ENCODE measurements at places on chromosomes 2 and 18. TPM values are rescaled to one million over a fixed set of nuclear protein-coding genes. Genes with fewer than 3 reads are reported as not detected.

- H3K27me3 ChIP-seq, result no peaks in the 10 kb centered on the region
- H3K4me1 ChIP-seq, result no peaks in the 10 kb centered on the region
- H3K4me3 ChIP-seq, result no peak overlapping the region
- DNase-seq, result no peak
Measured at GRCh38 chr2:185245806-185246205, 492.8 kb upstream of the FSIP2 start.

- no peak overlapping the region for H3K27ac ChIP-seq
- H3K4me3 ChIP-seq, result no peak overlapping the region
- no peaks in the 10 kb centered on the region for H3K4me1 ChIP-seq
- DNase-seq, result no peak
- H3K27me3 ChIP-seq, result no peaks in the 10 kb centered on the region
- no peaks in the 10 kb centered on the region for H3K36me3 ChIP-seq
Measured at GRCh38 chr2:150109028-150109427, 378.4 kb downstream of the RND3 start.

DNA sequence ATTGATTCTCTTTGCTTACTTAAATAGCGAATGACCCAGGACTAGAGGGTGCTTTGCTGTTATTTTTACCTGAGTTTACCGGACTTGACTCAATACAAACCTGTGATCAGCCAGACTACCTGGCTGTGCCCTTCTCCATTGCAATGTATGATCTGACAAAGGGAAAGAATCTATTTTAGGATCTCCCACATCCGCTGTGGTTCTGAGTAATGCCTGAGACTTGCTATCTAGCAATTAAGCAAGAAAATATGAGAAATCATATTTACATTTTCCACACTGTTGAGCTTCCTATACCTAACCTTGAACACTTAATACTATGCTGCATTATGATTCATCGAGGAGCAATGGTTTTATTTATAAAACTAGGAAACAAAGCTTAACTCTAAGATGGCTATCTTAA, 215.2 kb downstream of the RAD51AP2 start:
- DNase-seq, result no peak
- H3K4me3 ChIP-seq, result no peak overlapping the region
- H3K36me3 ChIP-seq, result no peaks in the 10 kb centered on the region

- no peaks in the 10 kb centered on the region for H3K4me1 ChIP-seq
- no peak for DNase-seq
- H3K4me3 ChIP-seq, result no peak overlapping the region
- H3K36me3 ChIP-seq, result peaks cover 4% of the 10 kb centered on the region
- H3K27me3 ChIP-seq, result no peaks in the 10 kb centered on the region
Measured at GRCh38 chr2:203177361-203177760, 61.5 kb upstream of the CYP20A1 start.

The CFC1 gene
- total RNA-seq, result not detected

GRCh38 chr18:13141209-13141608, 77.4 kb upstream of the LDLRAD4 start:
- H3K36me3 ChIP-seq, result no peaks in the 10 kb centered on the region
- H3K4me1 ChIP-seq, result no peaks in the 10 kb centered on the region
- H3K4me3 ChIP-seq, result no peak overlapping the region
- no peak for DNase-seq
- no peak overlapping the region for H3K27ac ChIP-seq

- no peak within 1 kb of the TSS for H3K4me3 ChIP-seq
- H3K27me3 ChIP-seq, result no peaks in the 10 kb centered on the region
- H3K36me3 ChIP-seq, result no peaks in the 10 kb centered on the region
- no peak for DNase-seq
- no peak within 1 kb of the TSS for H3K27ac ChIP-seq
- H3K4me1 ChIP-seq, result no peaks in the 10 kb centered on the region
Measured at GRCh38 chr2:233681521-233682099, at the start of gene UGT1A7. Gene UGT1A7, plus strand, starts transcription at chr2:233681901. Its CDS starts 37 bp downstream, at chr2:233681938.

GRCh38 chr2:30628341-30628740, 178.9 kb downstream of the CAPN13 start:
- no peak for DNase-seq
- H3K4me3 ChIP-seq, result no peak overlapping the region
- H3K4me1 ChIP-seq, result no peaks in the 10 kb centered on the region
- no peak overlapping the region for H3K27ac ChIP-seq

DNA sequence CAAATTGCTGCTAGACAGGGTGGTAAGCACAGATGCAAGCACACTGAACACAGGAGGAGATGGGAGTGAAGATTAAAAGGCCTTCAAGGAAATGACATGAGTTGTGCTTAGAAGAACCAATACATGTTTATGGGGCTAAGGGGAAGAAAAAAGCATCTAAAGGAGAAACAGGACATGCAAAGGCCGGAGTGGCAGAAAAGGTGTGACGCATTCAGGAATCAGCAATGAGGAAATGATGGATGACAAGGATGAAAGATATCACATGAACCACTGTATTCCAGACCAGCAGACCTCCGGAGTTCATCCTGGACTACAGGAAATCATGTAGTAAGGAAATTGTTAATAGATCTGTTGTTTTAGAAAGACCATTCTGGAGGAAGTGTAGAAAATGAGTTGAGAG, 42.8 kb downstream of the PPP4R1 start:
- DNase-seq, result no peak
- H3K27me3 ChIP-seq, result no peaks in the 10 kb centered on the region
- no peaks in the 10 kb centered on the region for H3K36me3 ChIP-seq
- no peak overlapping the region for H3K4me3 ChIP-seq

DNA sequence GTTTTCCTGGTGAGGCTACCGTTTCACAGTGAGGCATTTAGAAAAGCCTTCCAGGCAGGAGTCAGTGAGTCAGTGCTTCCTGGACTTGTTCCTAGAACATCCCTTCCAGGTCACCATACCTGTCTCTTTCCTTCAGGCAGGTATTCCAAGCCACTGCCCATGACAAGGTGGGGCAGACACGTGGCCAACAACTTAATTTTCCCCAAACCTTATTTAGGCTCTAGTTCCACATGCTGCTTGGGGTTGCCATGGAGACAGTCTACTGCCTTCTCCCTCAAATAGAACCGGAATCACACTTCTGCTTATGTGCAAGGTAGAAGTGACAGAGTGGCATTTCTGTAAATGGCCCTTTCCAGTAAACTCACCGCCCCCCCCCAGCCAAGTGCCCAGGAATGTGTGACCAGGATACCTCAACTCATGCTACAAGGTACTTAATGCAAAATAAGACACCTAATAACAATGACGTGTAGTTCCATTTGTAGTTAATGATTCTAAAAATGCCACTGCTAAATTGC, 258.3 kb downstream of the PRKCE start:
- H3K27ac ChIP-seq, result peak overlapping the region; percentile 83
- peaks cover 10% of the 10 kb centered on the region for H3K4me1 ChIP-seq
- no peak overlapping the region for H3K4me3 ChIP-seq

The CHRNG gene
- total RNA-seq, result not detected

GRCh38 chr2:5940596-5941535, 248.7 kb downstream of the SOX11 start:
- DNase-seq, result no peak
- no peaks in the 10 kb centered on the region for H3K4me1 ChIP-seq
- no peaks in the 10 kb centered on the region for H3K27me3 ChIP-seq
- H3K27ac ChIP-seq, result no peak overlapping the region
- H3K36me3 ChIP-seq, result no peaks in the 10 kb centered on the region

DNA sequence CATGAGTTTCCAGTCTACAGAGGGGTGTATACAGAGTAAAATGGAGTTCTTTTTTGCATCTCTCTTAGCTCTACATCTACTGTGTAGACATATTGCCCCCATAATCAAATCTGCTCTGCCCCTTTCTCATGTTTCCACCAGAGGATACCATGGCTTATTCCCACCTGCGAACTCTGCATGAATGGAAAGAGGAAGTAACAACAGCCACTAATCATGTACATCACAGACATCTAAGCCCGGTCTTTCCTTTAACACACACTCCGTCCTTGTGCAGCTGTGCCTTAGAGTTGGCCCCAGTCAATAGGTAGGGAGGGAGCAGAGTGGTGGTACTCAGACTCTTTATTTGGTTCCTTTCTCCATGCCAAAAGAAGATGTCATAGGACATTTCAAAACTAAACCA, 147.3 kb upstream of the NRP2 start:
- no peaks in the 10 kb centered on the region for H3K36me3 ChIP-seq
- H3K4me3 ChIP-seq, result no peak overlapping the region
- no peaks in the 10 kb centered on the region for H3K4me1 ChIP-seq
- no peak for DNase-seq

The RGPD3 gene
- 2.2 TPM for total RNA-seq

The DCDC2C gene
- total RNA-seq, result 0.59 TPM

The GAREM2 gene
- 2.0 TPM for total RNA-seq

The IGFBP5 gene
- 161 TPM for total RNA-seq

The SCYGR3 gene
- not detected for total RNA-seq

The NEU2 gene
- not detected for total RNA-seq

The DSG2 gene
- total RNA-seq, result 61.3 TPM

- DNase-seq, result no peak
- no peaks in the 10 kb centered on the region for H3K4me1 ChIP-seq
- H3K4me3 ChIP-seq, result no peak overlapping the region
- H3K27ac ChIP-seq, result no peak overlapping the region
Measured at GRCh38 chr2:216206041-216206703, 97.0 kb downstream of the XRCC5 start.

- no peaks in the 10 kb centered on the region for H3K27me3 ChIP-seq
- DNase-seq, result no peak
- H3K27ac ChIP-seq, result no peak overlapping the region
Measured at GRCh38 chr2:56757884-56758545, 574.2 kb downstream of the CCDC85A start.

DNA sequence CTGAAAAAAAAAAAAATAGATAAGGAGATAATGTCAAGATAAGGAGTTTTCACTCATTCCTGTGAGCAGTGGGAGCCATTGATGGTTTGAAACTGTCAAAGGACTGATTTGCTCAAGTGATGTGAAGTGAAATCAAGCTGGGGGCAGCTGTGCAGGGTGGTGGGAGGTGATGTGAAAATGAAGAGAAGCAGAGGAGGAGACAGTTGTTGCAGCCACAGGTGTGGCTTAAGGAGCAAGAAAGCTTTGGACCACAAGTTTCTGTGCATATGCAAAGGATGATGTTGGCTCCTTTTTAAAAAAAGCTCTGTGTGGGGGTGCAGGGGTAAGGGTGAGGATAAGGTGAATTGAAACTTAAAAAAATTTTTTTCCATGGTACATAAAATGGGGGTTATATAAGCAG, 8.3 kb downstream of the EFR3B start:
- no peak overlapping the region for H3K27ac ChIP-seq
- no peak overlapping the region for H3K4me3 ChIP-seq
- no peak for DNase-seq
- no peaks in the 10 kb centered on the region for H3K27me3 ChIP-seq

The ANO7 gene
- 1.6 TPM for total RNA-seq

The TLX2 gene
- total RNA-seq, result not detected

DNA sequence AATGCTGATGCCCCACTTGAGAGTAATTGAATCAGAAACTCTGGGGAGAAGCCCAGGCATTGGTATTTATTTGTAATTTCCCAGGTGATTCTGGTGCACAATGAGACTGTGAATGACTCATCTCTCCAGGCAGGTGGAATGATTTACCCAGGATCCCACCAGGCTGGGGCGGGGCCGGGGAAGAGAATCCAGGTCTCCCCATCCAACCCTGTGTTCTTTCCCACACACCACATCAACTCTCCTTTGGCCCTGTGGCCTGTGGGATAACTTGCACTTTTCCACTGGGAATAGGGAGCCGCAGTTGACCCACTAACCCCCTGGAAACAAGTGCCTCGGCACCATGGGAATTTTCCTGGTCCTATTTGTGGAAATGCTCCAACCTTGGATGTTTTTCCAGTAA, 409.8 kb downstream of the ZNF521 start:
- H3K27me3 ChIP-seq, result no peaks in the 10 kb centered on the region
- H3K4me1 ChIP-seq, result no peaks in the 10 kb centered on the region
- H3K36me3 ChIP-seq, result no peaks in the 10 kb centered on the region
- no peak overlapping the region for H3K4me3 ChIP-seq
- DNase-seq, result no peak
- H3K27ac ChIP-seq, result no peak overlapping the region

The ADAM23 gene
- total RNA-seq, result 0.66 TPM

GRCh38 chr2:239666855-239667376, 266.1 kb upstream of the HDAC4 start:
- DNase-seq, result no peak
- no peaks in the 10 kb centered on the region for H3K36me3 ChIP-seq
- H3K4me1 ChIP-seq, result no peaks in the 10 kb centered on the region
- no peaks in the 10 kb centered on the region for H3K27me3 ChIP-seq

- H3K27ac ChIP-seq, result no peak overlapping the region
- no peaks in the 10 kb centered on the region for H3K36me3 ChIP-seq
- H3K4me1 ChIP-seq, result no peaks in the 10 kb centered on the region
- DNase-seq, result no peak
Measured at GRCh38 chr2:112187046-112187715, 49.0 kb downstream of the FBLN7 start.

The ALPP gene
- not detected for total RNA-seq

GRCh38 chr2:6410313-6410712, 455.4 kb downstream of the CMPK2 start:
- H3K27ac ChIP-seq, result no peak overlapping the region
- no peak overlapping the region for H3K4me3 ChIP-seq
- DNase-seq, result no peak
- no peaks in the 10 kb centered on the region for H3K4me1 ChIP-seq

- H3K27ac ChIP-seq, result no peak overlapping the region
- H3K4me1 ChIP-seq, result no peaks in the 10 kb centered on the region
- no peak overlapping the region for H3K4me3 ChIP-seq
- H3K27me3 ChIP-seq, result no peaks in the 10 kb centered on the region
- H3K36me3 ChIP-seq, result no peaks in the 10 kb centered on the region
Measured at GRCh38 chr2:146506851-146507250, 1338.0 kb upstream of the ACVR2A start.

The C1GALT1C1L gene
- 2.9 TPM for total RNA-seq

- H3K4me3 ChIP-seq, result no peak overlapping the region
- peaks cover 4% of the 10 kb centered on the region for H3K36me3 ChIP-seq
- H3K27me3 ChIP-seq, result no peaks in the 10 kb centered on the region
- DNase-seq, result no peak
- H3K27ac ChIP-seq, result no peak overlapping the region
Measured at GRCh38 chr18:49479381-49480137, 7.5 kb downstream of the C18orf32 start.

DNA sequence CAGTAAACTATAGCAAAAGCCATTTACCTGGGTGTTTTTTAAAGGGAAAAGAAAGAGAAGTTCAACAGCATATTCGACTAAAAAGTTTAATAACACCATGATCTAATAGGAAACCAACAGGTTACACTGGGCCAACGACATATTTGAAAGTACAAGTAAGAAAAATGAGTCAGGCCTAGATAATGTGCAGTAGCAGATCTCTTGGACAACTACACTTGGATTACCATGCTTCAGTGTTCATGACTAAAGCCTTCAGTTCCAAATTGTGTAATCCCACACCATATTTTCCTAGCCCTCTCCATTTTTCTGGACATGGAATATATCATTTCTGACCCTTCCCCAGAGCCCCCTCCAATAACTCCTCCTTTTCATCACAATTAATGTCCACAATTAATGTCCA, 39.1 kb upstream of the FIGN start:
- no peak for DNase-seq
- H3K27ac ChIP-seq, result no peak overlapping the region
- no peaks in the 10 kb centered on the region for H3K27me3 ChIP-seq

Data from breast epithelium (tissue), 4 donors.